ENCODE measurements at places on chromosomes 11 and 22.

DNA sequence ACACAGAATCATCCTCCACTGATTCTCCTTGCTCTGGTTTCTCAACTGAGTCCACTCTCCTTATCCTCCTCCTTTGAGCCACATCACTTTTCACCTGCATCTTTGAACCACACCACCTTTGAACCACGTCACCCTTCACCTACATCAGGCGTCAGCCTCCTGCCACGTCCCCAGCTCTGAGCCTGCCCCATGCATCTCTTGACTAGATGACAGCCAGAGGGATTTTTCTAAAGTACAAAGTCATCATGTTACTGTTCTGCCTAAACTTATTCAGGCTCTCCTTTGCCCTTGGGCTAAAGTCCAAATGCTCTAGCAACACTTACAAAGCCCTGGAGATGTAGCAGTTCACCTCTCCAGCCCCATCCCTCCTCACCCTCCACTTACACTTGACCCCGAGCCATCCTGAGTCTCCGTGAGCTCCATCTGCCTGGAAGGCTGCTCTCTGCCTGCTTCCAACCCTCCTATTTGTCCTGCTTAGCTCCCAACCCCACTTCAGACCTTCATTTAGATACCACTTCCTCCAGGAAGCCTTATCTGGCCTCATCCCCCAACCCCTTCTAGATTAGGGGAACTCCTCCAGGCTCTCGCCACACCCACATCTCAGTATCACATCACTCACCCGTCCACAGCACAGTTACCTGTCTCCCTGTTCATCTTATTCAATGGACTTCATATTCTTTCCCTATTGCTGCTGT is 3.7 kb upstream of the MS4A10 start:
- H3K4me1 ChIP-seq = no peaks in the 10 kb centered on the region
- H3K4me3 ChIP-seq = no peak overlapping the region
- H3K27ac ChIP-seq = no peak overlapping the region
- no peaks in the 10 kb centered on the region for H3K27me3 ChIP-seq
- DNase-seq = no peak
- no peaks in the 10 kb centered on the region for H3K36me3 ChIP-seq

DNA sequence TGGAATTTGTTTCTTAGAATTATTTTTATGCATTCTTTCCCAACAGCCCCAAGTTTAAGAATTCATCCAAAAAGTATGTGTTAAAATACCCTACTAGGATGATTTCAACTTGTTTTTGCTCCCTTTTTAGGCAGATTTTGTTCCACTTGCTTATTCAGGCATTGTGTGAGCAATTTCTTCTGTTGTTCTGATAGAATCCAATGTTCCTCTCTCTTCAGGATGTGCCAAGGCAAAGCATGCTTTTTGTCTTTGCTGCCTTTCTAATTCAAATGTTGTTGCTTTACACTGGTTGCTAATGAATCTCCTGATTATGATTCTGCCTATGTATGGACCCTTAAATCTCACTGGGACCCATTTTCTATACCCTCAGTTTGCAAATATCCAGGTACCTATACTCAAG is 131.2 kb upstream of the ARHGAP42 start:
- H3K27me3 ChIP-seq = no peaks in the 10 kb centered on the region
- H3K27ac ChIP-seq = no peak overlapping the region
- H3K36me3 ChIP-seq = no peaks in the 10 kb centered on the region

DNA sequence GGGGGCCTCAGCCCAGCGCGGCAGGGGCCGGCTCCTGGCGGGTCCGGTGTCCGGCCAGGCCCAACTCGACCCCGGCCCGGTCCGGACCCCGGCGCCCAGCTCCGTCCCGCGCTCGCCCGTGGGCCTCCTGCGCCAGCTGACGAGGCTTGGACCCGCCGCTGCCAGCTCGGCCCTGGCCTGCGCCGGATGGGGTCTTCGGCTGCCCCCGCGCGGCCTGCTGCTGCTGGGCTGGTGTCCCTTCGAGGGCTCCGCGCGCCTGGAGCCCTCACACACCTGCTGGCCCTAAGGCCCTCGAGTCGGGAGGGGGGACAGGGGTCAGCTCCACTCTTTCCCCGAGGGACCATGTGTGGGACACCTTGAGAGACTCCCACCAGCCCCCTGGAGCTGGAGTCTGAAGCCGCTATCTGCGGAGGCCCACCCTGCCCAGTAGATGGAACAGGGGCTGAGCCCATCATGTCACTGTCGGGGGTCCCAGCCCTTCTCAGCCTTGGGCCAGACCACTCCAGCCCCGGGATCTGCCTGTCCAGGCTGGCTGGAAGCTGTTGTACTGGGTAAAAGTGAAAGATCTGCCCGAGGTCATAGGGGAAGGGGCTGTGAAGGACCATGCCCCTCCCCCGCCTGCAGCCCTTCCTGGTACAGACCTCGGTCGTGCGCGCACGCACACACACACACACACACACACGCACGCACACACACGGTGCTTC is 768 bp upstream of the CDKN1C start:
- H3K4me3 ChIP-seq = peak overlapping the region; percentile 86
- peak overlapping the region; percentile 50 for H3K27ac ChIP-seq
- H3K36me3 ChIP-seq = no peaks in the 10 kb centered on the region
- H3K27me3 ChIP-seq = no peaks in the 10 kb centered on the region

GRCh38 chr11:113119074-113119473 is 157.9 kb downstream of the NCAM1 start:
- H3K27ac ChIP-seq = no peak overlapping the region
- H3K4me1 ChIP-seq = no peaks in the 10 kb centered on the region
- no peak overlapping the region for H3K4me3 ChIP-seq
- H3K27me3 ChIP-seq = no peaks in the 10 kb centered on the region
- no peaks in the 10 kb centered on the region for H3K36me3 ChIP-seq
- no peak for DNase-seq

DNA sequence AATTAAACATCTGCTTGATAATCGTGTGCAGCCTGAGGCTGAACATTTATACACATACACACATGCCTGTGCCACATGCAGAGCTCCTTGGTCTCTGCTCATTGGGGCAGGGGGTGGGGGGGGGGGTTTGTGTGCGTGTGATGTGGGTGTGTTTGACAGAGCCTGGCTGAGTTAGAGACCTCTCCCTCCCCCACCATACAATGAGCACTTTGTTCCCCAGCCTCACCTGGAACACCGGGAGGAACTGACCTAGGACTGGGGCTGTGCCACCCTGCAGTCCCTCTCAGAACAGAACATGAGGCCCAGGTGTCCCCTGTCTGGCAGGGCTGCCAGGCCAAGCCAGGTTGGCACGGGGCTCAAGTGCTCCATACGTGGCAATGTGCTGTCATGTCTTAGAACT is 96.6 kb downstream of the TP53I11 start:
- no peak overlapping the region for H3K27ac ChIP-seq
- H3K4me3 ChIP-seq = no peak overlapping the region
- no peaks in the 10 kb centered on the region for H3K36me3 ChIP-seq
- H3K4me1 ChIP-seq = no peaks in the 10 kb centered on the region
- no peak for DNase-seq

- peaks cover 11% of the 10 kb centered on the region for H3K4me1 ChIP-seq
- no peak overlapping the region for H3K27ac ChIP-seq
- H3K36me3 ChIP-seq = no peaks in the 10 kb centered on the region
- no peak overlapping the region for H3K4me3 ChIP-seq
Observed at GRCh38 chr11:130633466-130633865, 185.0 kb downstream of the ADAMTS15 start.

GRCh38 chr11:121727942-121728341 is 275.2 kb upstream of the SORL1-AS1 start:
- peaks cover 3% of the 10 kb centered on the region for H3K27me3 ChIP-seq
- H3K4me1 ChIP-seq = peaks cover 4% of the 10 kb centered on the region
- no peak overlapping the region for H3K27ac ChIP-seq
- DNase-seq = no peak
- H3K4me3 ChIP-seq = no peak overlapping the region

- no peak overlapping the region for H3K4me3 ChIP-seq
- no peak overlapping the region for H3K27ac ChIP-seq
- H3K27me3 ChIP-seq = no peaks in the 10 kb centered on the region
- no peaks in the 10 kb centered on the region for H3K36me3 ChIP-seq
- DNase-seq = peak; percentile 60
- H3K4me1 ChIP-seq = peaks cover 10% of the 10 kb centered on the region
Observed at GRCh38 chr22:23381661-23382427, 198.2 kb downstream of the IGLL1 start.

- H3K27ac ChIP-seq = no peak overlapping the region
- H3K4me3 ChIP-seq = no peak overlapping the region
- H3K27me3 ChIP-seq = no peaks in the 10 kb centered on the region
- DNase-seq = no peak
- no peaks in the 10 kb centered on the region for H3K4me1 ChIP-seq
- no peaks in the 10 kb centered on the region for H3K36me3 ChIP-seq
Observed at GRCh38 chr22:29167032-29167911, 38.4 kb upstream of the EMID1 start.

DNA sequence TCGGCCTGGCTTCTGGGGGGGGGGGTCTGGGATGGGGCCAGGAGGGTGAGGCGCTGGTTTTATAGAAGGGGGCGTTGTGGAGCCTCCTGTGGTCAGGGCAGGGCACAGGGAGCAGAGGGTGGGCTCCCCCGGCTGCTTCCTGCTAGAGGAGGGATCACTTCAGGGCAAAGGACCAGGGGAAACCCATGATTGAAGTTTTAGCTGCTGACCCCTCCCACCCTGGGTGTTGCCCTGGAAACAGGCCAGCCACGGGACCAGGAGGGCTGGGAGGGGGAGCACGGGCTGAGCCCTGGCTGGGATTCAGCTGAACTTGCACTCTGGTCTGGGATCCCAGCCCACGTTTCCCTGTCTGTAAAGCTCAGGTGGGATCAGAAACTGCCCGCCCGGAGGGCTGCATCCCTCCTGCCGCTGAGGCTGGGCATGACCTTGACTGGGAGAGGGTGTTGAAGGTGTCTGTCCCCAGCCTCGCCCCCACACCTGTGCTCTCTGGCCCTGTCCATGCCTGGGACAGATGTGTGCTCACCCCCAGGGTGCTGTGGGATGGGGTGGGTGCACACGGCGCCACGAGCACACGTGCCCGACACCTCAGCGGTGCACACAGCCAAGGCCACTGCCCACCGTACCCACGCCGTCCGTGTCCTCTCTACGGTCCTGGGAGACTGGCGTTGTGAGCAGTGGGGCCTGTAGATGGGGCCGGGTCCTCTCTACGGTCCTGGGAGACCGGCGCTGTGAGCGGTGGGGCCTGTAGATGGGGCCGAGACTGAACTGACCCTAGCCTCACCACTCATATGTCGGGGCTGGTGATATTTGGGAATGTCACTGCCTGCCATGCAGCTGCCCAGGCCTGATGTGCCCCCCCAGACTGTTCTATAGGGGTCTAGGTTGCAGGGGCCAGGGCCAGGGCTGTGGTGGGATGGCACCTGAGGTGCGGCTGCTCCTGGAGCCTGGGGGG is 2.3 kb downstream of the TSPAN4 start:
- peak overlapping the region; percentile 88 for H3K4me3 ChIP-seq
- peaks cover 78% of the 10 kb centered on the region for H3K4me1 ChIP-seq
- peaks cover 8% of the 10 kb centered on the region for H3K36me3 ChIP-seq
- H3K27me3 ChIP-seq = no peaks in the 10 kb centered on the region
- no peak for DNase-seq
- H3K27ac ChIP-seq = peak overlapping the region; percentile 93

GRCh38 chr11:59152312-59152951 is 9.8 kb downstream of the FAM111A start:
- no peak for DNase-seq
- no peak overlapping the region for H3K27ac ChIP-seq
- H3K4me1 ChIP-seq = no peaks in the 10 kb centered on the region
- H3K4me3 ChIP-seq = no peak overlapping the region
- H3K36me3 ChIP-seq = peaks cover 2% of the 10 kb centered on the region
- no peaks in the 10 kb centered on the region for H3K27me3 ChIP-seq

DNA sequence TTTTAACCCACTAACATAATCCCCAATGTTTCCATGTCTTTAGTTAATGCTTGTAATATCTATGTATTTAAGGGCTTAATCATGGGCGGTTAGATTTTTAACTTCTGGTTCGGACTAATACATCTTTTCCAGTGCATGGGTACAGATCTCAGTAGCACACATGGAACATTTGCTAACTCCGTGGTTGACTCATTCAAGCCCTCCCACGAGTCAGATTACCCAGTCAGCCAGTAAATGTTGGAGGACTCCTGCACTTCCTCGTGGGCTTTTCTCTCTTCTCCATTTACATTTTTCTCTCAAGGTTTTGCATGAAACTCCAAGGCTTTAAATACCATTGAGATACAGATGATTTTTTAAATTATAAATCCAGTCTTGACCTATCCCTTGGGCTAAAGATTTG is 313.9 kb downstream of the ST3GAL4 start:
- H3K36me3 ChIP-seq = no peaks in the 10 kb centered on the region
- H3K27ac ChIP-seq = no peak overlapping the region
- no peak overlapping the region for H3K4me3 ChIP-seq
- no peak for DNase-seq
- H3K27me3 ChIP-seq = no peaks in the 10 kb centered on the region
- no peaks in the 10 kb centered on the region for H3K4me1 ChIP-seq

DNA sequence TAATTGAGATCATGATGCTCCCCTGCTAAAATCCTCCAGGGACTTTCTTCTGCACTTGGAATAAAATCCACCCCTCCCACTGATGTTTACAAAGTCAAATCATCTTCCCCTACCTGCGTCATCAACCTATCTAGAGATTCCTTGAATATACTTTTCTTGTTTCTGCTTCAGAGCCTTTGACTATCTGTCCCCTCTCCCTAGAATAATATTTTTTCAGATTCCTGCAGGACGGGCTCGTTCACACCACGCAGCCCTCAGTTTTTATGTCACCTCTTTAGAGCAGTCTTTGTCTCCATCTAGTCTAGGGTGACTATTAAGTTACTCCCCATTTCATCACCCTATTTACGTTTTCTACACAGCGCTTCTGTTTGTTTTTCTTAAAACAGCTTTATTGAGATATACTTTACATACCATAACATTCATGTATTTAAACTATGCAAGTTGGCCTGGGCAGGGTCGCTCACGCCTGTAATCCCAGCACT is 94.8 kb upstream of the SESN3 start:
- H3K36me3 ChIP-seq = no peaks in the 10 kb centered on the region
- no peaks in the 10 kb centered on the region for H3K27me3 ChIP-seq
- H3K27ac ChIP-seq = no peak overlapping the region
- no peak overlapping the region for H3K4me3 ChIP-seq

GRCh38 chr11:63680834-63681320 is 423 bp upstream of the RTN3 start:
- peak overlapping the region; percentile 70 for H3K4me3 ChIP-seq
- peak overlapping the region; percentile 97 for H3K27ac ChIP-seq
- DNase-seq = no peak
- H3K4me1 ChIP-seq = peaks cover 25% of the 10 kb centered on the region
- H3K27me3 ChIP-seq = no peaks in the 10 kb centered on the region

- no peaks in the 10 kb centered on the region for H3K27me3 ChIP-seq
- H3K4me3 ChIP-seq = no peak overlapping the region
- no peak for DNase-seq
- no peaks in the 10 kb centered on the region for H3K36me3 ChIP-seq
- no peaks in the 10 kb centered on the region for H3K4me1 ChIP-seq
Observed at GRCh38 chr11:20861322-20861721, 191.9 kb downstream of the NELL1 start.
